Mucosa of gallbladder (tissue), 1 donor: ENCODE measurements at places on chromosomes 1 and 21. TPM values are rescaled to one million over a fixed set of nuclear protein-coding genes. Genes with fewer than 3 reads are reported as not detected.

- no peak for DNase-seq
Observed at GRCh38 chr21:28893687-28894086, 99.0 kb downstream of the LTN1 start.

FOXO6 gene
- 10.0 TPM for total RNA-seq

DNA sequence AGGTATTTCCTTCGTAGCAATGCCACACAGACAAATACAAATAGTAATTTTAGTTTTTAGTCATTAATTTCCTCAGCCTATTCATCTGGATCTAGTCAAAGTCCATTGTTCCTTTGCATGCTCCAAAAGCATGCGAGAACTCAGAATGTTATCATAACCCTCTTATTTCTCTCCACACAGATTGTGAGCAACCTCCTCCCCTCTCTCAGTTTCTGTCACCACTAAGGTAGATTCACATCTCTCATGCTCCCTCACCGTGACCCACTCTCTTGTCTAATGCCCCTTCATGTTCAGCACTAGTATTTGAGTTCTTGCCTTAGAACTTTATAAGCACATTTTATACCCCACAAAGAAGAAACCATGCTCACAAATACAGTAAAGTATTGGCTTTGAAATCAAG is 582.4 kb downstream of the PLA2G4A start:
- no peak for DNase-seq

CYP4A22 gene
- 0.86 TPM for total RNA-seq

HAPLN2 gene
- 0.43 TPM for total RNA-seq

HOOK1 gene
- 29.5 TPM for total RNA-seq

CLCA4 gene
- total RNA-seq = 0.20 TPM

GRCh38 chr1:234230414-234230862 is 142.8 kb upstream of the COA6 start:
- DNase-seq = no peak

RNU1-3 gene
- 1,358 TPM for total RNA-seq

GRCh38 chr1:61000327-61000726 is 82.0 kb upstream of the NFIA start:
- DNase-seq = no peak

DNA sequence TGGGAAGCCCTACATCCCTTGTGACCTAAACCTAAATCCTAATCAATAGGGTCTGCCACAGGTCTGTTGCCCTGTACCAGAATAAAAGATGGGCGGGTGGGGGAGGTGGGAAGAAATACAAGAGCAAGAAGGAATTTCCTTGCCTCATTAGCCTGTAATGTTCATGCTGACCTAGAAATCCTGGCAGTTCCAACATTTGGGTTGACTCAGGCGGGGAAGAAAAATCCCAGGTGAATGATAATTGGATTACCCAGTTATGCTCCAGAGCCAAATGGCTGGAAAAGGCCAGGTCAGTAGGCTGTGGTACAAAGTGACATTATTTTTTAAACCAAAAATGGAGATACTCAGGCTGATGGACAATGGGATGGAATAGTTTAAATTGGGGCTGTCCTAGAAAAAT is 27.3 kb upstream of the A3GALT2 start:
- no peak for DNase-seq

- no peak for DNase-seq
Observed at GRCh38 chr1:204169858-204170257, 3.7 kb upstream of the REN start.

GRCh38 chr21:33824156-33824941 is 91.3 kb downstream of the ATP5PO start:
- no peak for DNase-seq

- DNase-seq = no peak
Observed at GRCh38 chr1:169132512-169133227, 26.2 kb downstream of the ATP1B1 start.

OSBPL9 gene
- total RNA-seq = 47.3 TPM

GRCh38 chr1:178150610-178151009 is 56.7 kb downstream of the RASAL2 start:
- DNase-seq = no peak

KRTAP13-2 gene
- total RNA-seq = not detected

MATN1 gene
- 0.12 TPM for total RNA-seq

- DNase-seq = no peak
Observed at GRCh38 chr1:33385251-33385650, 45.6 kb downstream of the PHC2 start.

SEC16B gene
- total RNA-seq = 7.3 TPM

ADORA1 gene
- 7.3 TPM for total RNA-seq

- DNase-seq = no peak
Observed at GRCh38 chr1:160093069-160093395, 5.4 kb downstream of the IGSF8 start.

TMEM82 gene
- total RNA-seq = 4.9 TPM

DNA sequence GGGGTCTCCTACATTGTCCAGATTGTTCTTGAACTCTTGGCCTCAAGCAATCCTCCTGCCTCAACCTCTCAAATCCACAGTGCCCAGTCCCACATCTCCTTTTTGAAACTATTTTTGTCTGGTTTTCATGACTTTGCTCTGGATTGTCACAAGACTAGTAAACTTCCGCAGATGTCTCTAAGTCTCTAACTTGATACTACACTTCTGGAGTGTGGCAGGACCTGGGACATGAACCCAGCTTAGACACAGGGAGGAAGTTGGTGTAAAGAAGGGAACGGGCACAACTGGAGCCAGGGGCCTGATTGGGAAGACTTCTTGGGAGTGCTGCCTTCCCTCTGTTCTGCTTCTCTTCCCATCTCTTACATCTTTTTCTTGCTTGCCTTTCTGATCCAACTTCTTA is 16.2 kb upstream of the DISC1 start:
- DNase-seq = no peak

ADCY10 gene
- 0.81 TPM for total RNA-seq

- no peak for DNase-seq
Observed at GRCh38 chr1:64623750-64624191, 121.1 kb upstream of the RAVER2 start.

DNA sequence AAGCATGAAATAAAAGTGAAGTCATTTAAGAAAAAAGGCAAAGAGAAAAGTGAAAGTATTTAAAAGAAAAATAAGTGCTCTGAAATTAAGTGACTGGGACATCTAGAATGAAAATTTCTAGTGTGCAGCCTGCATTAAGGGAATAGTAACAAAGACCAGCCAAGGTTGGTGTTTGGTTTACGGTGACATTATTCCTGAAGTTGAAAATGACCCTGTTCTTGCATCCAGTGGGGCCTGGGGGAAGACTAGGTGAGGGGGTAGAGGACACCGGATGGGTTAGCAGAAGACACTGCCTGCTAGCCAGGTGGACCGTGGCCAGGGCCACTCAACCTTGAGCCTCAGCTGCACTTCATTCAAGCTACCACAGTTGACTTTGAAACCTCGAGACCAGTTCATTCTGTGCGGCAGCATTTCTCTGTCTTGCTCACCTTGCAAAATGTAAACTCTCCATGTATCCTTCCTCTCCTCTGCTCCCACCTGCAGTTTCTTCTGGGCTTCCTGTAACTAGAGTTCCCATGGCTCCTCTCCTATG is 14.3 kb upstream of the KCNK1 start:
- DNase-seq = no peak

DNA sequence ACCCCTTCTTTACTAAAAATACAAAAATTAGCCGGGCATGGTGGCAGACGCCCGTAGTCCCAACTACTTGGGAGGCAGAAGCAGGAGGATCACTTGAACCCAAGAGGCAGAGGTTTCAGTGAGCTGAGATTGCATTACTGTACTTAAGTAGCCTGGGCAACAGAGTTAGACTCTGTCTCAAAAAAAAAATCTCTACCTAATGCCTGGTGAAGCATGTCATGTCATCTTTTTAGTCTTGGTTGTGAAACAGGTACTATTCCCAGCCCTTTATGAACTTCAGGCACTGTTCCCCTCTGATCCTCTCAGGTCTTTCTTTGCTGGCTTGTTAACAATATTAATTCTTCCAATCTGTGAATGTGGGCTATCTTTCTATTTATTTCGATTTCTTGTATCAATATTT is 22.1 kb downstream of the PRRC2C start:
- no peak for DNase-seq

DNA sequence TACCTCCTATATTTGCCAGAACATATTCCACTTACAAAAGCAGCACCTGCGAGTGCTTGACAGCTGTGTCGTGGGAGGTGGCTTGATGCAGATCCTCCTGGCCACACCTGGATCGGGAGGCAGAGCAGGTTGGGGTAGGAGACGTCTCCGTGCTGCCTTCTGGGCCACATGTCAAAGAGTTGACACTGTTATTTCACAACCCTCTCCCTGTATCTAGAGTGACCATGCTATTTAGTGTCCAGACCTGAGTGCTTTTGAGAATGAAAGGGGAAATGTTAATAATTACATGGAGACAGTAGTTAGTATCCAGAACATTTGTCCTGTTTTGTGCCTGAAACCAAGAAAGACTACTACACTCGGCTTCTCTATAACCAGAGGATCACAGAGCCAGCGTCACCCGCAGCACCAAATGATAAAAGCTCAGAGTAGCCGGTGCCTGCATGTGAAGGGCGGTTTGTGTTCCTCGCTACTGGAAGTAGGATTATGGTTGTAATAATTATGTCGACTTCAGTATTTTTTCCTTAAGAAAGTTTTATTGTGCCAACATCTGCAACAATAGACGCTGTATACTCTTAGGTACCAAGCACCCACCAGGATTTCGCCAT is 77.1 kb downstream of the GALNT2 start:
- DNase-seq = no peak

GRCh38 chr1:14470802-14471201 is 127.7 kb upstream of the KAZN start:
- no peak for DNase-seq

GRCh38 chr1:232457595-232457994 is 172.3 kb downstream of the SIPA1L2 start:
- no peak for DNase-seq

PLXNA2 gene
- 37.4 TPM for total RNA-seq

CITED4 gene
- 86.1 TPM for total RNA-seq

KIF17 gene
- total RNA-seq = 4.7 TPM

- DNase-seq = no peak
Observed at GRCh38 chr1:208031316-208031931, 120.5 kb upstream of the CD34 start.

TMOD4 gene
- 0.78 TPM for total RNA-seq

DNA sequence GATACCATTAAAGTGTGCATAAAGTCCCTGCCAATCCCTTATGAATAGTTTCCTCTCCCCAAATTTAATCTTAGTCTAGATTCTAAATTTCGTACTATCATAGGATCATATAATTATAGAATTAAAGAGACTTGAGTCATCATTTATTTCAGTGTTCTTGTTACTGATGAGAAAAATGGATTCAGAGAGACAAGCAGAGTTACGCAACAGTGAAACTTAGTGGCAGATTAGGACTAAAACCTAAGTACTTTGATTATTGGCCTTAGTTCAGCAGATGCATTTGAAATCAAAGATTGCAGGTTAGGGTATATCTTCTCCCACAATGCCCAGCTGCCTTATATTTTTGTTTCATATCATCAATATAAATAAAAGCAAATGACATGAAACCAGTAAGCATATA is 843 bp upstream of the KRTAP19-7 start:
- DNase-seq = no peak

SPATA21 gene
- not detected for total RNA-seq

BATF3 gene
- total RNA-seq = 4.2 TPM

DNA sequence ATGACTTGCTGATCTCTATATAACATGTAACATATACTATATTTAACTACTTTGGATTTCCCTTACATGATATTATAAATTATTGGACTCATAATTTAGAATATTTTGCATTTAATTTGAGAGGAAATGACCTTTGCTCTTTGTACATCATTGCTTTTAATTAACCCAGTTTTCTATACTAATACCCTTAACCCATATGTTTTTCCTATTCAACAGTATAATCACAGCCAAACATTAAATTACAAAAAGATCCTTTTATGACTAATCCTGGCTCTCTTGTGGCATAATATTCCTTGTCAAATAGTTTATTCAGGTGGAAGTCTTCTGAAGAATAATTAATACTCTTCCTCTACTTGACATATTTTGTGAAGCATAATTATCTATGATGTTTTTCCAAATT is 56.0 kb upstream of the GPR52 start:
- no peak for DNase-seq

- DNase-seq = no peak
Observed at GRCh38 chr1:228828151-228828550, 92.9 kb downstream of the RHOU start.

GJA9 gene
- 0.26 TPM for total RNA-seq

- DNase-seq = no peak
Observed at GRCh38 chr1:167629681-167630567, at the start of gene RCSD1. Gene RCSD1 (plus strand): TSS chr1:167630232. CDS start chr1:167630424, 192 bp downstream.

GRCh38 chr1:170668209-170669106 is 4.5 kb downstream of the PRRX1 start:
- DNase-seq = no peak

DNA sequence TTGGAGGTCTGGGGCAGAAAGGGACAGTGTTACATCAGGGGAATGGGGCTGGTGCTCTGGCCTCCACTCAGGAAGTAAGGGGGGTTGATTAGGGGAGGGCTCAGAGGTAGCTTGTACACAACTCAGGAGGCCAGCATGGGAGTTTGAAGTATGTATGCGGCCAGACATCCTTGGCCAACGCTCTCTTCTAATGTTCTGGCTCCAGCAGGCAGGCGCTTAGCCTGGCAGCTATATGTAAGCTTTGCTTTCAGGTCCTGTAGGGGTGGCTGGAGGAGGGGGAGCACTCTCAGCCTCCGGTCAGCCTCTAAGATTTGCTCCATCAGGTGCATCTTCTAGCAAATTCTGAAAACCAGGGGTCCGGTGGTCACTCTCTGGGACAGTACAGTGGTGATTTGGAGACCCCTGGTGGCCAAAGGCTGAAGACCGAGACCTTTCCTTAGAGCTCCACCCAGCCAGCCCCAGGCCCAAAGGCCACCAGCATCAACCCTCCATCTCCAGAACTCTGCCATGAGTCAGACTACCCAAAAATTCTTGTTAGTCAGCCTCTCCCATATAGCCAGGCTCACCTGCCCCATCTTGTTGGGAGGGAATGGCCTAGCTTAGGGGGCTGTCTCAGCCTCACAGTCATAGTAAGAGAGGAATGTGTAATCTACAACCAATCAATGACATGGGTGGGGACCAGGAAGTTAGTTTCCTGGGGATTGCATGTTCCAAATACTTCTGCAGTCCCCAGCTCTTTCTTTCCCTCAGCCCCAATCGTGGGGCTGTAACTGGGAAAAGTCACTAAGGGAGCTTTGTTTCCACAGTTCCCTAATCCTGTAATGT is 9.7 kb upstream of the COL8A2 start:
- DNase-seq = peak; percentile 41
